Bronchus fibroblast of lung (primary cell): ENCODE measurements at places on chromosomes 3 and 15. TPM values are rescaled to one million over a fixed set of nuclear protein-coding genes. Genes with fewer than 3 reads are reported as not detected.

TRH gene
- total RNA-seq, result 0.15 TPM in 1 of 2 replicates, not detected in the other

IL20RB gene
- 2.2 and 3.0 TPM in 2 replicates for total RNA-seq

SKOR1 gene
- 0.17 TPM in 1 of 2 replicates, not detected in the other for total RNA-seq

TEX55 gene
- total RNA-seq, result not detected in 2 replicates

GABRR3 gene
- total RNA-seq, result not detected in 2 replicates

ZDHHC23 gene
- 0.17 and 0.30 TPM in 2 replicates for total RNA-seq

GOLGA6L7 gene
- total RNA-seq, result not detected in 2 replicates

ACKR4 gene
- not detected in 2 replicates for total RNA-seq

KBTBD12 gene
- not detected in 2 replicates for total RNA-seq

ZCWPW2 gene
- 0.34 and 0.74 TPM in 2 replicates for total RNA-seq

SLC12A8 gene
- 4.8 and 6.2 TPM in 2 replicates for total RNA-seq

ADGRG7 gene
- total RNA-seq, result not detected in 2 replicates

TNFSF10 gene
- 0.45 and 1.7 TPM in 2 replicates for total RNA-seq
